Stimulated activated CD8-positive, alpha-beta memory T cell treated with anti-CD3 and anti-CD28 coated beads, Interleukin-7, amount 100 ng/mL, for 1 hour (primary cell): ENCODE measurements at places on chromosomes 12 and 14.

GRCh38 chr14:78618368-78618767, 448.2 kb downstream of the NRXN3 start:
- no peak for DNase-seq

GRCh38 chr14:96852823-96853422, 55.7 kb downstream of the VRK1 start:
- DNase-seq = no peak

GRCh38 chr14:95876761-95877538, at the start of gene TUNAR:
Gene TUNAR, plus strand, starts transcription at chr14:95876832.
- no peak for DNase-seq

- DNase-seq = no peak
These were observed 142.0 kb upstream of the PZP start for GRCh38 chr12:9349888-9350885.

DNA sequence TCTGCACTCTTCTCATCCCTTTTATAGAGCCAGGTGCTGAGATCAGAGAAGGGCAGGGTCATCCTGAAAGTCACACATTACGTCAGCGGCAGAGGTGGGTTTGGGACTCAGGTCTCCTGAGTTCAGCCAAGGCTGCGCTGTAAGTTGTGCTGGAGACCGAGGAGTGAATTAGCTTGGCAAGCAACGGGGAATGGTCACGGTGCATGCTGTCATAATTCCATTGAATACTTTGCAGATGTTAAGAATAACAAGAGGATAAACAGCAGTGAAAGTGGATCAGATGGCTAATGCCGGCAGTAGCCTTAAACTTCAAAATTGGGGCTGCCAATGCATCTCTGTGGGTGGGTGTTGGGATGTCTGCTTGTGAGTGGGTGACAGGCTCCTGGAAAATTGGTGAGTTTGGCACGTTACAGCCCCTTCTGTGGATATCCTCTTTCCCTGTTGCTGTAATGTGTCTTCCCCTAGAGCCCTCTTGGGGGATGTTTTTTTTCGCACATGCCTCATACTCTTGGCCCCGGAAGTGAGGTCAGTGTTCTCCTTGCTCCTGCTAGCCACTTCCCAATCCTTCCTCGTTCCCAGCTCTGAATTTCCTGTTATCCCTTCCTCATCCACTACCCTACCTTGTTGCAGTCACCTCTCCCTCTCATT, 287.1 kb upstream of the SRRM4 start:
- DNase-seq = no peak

GRCh38 chr12:128570191-128571065, 253.3 kb downstream of the SLC15A4 start:
- DNase-seq = no peak

DNA sequence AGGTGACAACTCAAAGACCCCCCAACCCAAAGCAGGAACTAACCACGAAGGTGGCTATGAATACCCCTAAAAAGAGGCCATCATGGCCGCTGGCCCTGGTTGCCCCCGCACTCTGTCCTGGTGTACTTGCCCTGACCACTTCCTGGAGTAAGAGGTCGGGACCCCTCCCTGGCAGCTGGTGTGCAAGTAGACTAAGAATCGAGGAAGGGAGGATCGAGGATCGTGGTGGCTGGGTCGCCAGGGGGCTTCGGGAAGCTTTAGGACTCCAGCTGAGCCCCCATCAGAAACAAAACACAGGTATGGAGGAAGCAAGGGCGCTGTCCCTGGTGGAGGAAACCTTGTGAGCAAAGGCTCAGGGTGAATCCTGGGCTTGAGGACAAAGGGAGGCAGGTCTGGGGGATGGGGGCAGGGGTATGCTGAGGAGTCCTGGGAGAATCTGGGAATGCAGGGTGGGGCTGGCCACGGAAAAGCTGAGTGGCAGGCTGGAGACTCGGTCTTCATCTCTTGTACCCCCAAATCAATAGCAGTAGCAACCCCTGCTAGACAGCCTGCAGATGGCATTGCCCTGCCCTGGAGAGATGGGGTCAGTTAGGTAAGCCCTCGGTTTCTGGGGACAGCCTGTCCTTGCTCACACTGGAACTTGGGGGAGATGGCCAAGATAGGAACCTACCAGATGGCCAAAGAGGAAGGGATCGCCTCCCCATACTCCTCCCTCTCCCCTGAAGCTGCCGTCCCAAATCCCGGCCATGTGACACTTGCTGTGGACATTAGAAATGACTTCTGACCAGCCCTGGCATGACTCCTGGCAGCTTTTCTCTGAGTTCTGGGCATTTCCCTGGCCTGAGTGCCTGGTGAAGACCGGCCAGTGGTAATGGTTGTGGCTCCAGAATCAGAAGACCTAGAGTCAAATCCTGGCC, 45.3 kb upstream of the ESRRB start:
- no peak for DNase-seq

DNA sequence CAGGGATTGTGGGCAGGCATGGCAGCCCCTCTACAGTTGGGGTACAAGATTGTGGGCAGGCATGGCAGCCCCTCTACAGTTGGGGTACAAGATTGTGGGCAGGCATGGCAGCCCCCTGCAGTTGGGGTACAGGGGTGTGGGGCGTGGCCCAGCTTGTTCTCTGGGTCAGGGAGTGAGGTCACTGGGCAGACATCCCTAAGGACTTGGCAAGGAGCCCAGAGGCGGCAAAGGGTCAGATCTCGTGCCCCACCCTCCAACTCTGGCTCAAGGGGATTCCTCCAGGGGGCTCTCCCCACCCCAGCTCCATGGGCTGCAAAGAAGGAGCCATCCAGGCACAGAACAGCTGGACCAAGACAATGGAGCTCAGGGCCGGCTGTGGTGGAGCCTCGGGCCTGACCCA, 25.8 kb upstream of the NUDT14 start:
- no peak for DNase-seq

DNA sequence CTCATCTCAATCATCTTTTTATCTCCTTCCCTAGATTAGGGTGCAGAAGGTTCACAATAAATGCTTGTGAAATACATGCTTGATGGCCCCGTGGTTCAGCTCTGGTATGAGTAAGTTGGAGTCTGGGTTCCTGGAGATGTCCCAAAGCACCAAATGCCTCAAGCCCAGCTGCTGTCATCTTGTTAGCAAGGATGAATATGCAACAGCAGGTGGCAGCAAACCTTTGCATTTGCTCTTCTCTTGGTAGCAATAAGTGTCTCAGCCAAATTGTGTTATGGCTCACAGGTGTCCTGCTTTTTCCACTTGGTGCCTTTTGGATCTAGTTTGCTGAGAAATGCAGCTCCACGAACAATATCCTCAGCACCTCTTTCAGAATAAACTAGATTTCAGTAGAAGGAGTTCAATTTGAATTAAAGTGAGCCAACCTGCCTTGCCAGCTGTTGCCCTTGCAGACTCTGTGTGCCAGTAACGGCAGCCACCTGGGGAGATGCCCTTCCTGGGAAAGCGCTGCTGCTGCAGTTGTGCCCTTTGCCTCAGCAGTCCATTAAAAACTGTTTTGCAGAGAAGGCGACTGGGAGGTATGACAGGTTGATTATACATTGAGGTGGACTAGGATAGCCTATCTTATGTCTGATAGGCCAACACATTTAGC, 417.3 kb downstream of the SNAPC1 start:
- DNase-seq = no peak

- no peak for DNase-seq
These were observed 764.3 kb downstream of the NOVA1 start for GRCh38 chr14:25833341-25834126.
